ENCODE measurements at places on chromosomes 7 and 10. TPM values are rescaled to one million over a fixed set of nuclear protein-coding genes. Genes with fewer than 3 reads are reported as not detected.

Gene ZNF680
- 11.0 TPM for total RNA-seq

Gene PRRT4
- total RNA-seq = 7.6 TPM

DNA sequence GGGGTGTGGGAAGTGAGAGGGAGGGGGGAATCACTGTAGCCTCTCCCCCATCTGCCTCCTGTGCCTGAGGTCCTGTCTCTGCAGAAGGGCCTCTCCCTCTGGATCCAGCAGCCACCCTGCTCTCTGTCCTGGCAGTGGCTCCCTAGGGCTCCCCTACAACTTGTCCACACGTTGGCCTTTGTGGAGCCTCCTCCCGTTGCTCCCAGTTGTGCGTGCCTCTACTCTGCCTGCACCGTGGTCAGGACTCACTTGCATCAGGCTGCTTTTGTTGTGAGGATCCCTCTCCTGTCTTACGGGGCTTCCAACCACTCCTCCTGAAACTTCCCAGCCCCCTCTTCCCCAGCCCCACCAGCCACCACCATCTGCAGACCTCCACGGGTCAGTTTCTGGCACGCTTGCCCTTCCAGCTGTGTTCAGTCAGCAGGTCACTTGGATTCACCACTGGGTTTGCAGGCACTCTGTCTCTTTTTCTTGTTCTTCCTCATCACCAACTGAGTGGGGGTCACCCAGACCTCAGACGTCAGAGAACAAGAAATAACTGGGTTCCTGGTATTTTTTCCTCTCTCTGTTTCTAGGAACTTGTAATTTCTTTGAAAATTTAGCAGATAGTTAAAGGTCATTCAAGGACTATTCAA lies 62.3 kb downstream of the RAMP3 start:
- H3K27me3 ChIP-seq = no peaks in the 10 kb centered on the region
- H3K36me3 ChIP-seq = no peaks in the 10 kb centered on the region
- DNase-seq = no peak
- no peak overlapping the region for H3K27ac ChIP-seq

- no peaks in the 10 kb centered on the region for H3K27me3 ChIP-seq
- H3K4me3 ChIP-seq = no peak overlapping the region
- no peaks in the 10 kb centered on the region for H3K36me3 ChIP-seq
- H3K4me1 ChIP-seq = no peaks in the 10 kb centered on the region
- DNase-seq = no peak
These were observed 304.7 kb downstream of the WDR11 start for GRCh38 chr10:121155742-121156474.

GRCh38 chr10:79367426-79368189 lies 20.3 kb downstream of the PPIF start:
- no peak overlapping the region for H3K4me3 ChIP-seq
- H3K4me1 ChIP-seq = no peaks in the 10 kb centered on the region
- no peaks in the 10 kb centered on the region for H3K27me3 ChIP-seq
- DNase-seq = no peak

DNA sequence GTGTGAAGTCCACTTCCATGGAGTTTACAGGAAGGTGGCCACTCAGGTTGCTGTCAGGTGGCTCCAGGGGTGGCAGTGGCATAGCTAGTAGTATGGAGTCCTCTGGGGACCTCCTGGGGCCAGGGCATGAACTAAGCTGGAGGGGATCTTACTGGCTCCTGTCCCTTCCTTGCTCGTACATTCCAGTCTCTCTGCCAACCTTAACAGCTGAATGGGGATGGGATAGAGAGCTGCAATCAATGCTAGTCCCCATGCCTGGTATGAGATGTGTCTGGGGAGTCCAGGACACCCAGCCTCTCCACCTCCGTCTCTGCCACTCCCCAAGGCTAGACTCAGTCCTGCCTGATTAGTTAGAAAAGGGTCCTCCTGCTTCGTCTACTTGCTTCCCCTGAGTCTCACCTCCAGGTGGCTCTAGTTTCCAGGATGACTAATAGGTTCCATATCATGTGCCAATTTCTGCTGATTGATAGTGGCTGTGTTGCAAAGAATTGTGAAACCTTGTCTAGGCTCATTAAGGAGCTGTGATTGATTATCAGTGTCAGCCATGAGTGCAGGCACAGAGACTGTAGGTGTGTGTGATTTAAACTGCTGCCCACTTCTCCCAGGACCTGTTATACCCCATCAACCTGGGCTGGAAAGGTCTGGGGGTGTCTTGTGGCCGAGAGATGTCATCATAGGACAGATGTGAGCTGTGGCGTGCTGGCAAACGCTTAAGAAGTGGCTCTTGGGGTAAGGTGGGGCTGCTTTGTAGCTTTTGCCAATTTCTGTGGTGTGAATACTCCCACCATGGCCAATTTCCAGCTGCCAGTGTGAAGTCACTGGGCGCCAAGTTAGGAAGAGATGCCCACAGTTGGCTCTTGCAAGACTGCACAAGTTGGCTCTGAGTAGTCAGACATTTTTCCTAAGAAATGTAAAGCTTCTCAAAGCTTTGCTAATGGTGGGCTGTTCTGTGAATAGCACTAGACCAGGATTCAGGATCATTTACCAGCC lies 59.8 kb downstream of the COL13A1 start:
- no peak overlapping the region for H3K4me3 ChIP-seq
- no peaks in the 10 kb centered on the region for H3K4me1 ChIP-seq
- no peak for DNase-seq
- peak overlapping the region; percentile 29 for H3K27ac ChIP-seq
- no peaks in the 10 kb centered on the region for H3K27me3 ChIP-seq

GRCh38 chr7:96986901-96987300 lies 18.5 kb upstream of the DLX6 start:
- DNase-seq = no peak
- no peaks in the 10 kb centered on the region for H3K36me3 ChIP-seq
- H3K27ac ChIP-seq = no peak overlapping the region
- H3K4me1 ChIP-seq = no peaks in the 10 kb centered on the region

Data from ascending aorta (tissue), 2 donors.